ENCODE measurements at places on chromosomes 12 and 14.

GRCh38 chr12:122094735-122095631 lies 16.4 kb downstream of the MLXIP start:
- no peak for DNase-seq

GRCh38 chr12:111211910-111212757 lies 156.8 kb downstream of the PHETA1 start:
- DNase-seq: no peak

DNA sequence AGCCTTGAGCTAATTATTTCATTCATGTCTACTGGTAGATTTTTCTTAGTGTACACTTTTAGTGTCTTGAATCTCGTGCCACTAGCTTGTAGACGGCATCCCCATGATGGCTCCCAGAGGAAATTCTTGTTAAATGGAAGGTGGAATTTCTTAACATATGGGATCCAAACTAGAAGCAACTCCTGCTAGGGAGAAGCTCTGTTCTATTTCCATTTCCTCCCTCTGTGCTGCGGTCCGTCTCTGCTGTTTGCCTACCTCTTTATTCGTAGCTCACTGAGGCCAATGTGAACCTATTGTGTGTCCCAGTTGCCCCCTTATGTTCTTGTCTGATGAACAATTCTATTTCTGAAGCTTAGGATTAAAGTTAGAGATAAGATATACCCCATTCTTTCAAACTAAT lies 588 bp downstream of the PIK3C2G start:
- no peak for DNase-seq

- DNase-seq: no peak
These were observed 23.3 kb upstream of the AMIGO2 start for GRCh38 chr12:47102845-47103651.

- no peak for DNase-seq
These were observed 55.7 kb upstream of the PLXNC1 start for GRCh38 chr12:94092516-94093241.

- no peak for DNase-seq
These were observed 39.2 kb upstream of the AMN1 start for GRCh38 chr12:31768046-31768445.

DNA sequence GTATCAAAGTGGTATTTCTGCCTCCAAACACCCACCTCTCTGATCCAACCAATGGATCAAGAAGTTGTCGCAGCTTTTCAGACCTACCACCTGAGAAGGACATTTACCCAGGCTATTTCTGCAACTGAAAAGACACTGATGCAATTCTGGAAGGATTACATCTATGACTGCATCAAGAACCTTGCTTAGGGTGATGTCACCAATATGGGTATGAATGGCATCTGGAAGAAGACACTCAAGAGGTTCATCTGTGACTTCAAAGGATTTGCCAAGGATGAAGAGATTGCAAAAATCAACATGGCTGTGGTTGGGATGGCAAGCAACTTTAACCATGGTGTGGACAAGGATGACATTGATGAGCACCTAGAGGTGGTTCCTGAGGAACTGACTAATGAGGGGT lies 154.2 kb downstream of the PCNX1 start:
- no peak for DNase-seq

GRCh38 chr12:48969833-48970701 lies 1.5 kb downstream of the WNT10B start:
- DNase-seq: no peak

GRCh38 chr12:460261-461230 lies 807 bp downstream of the B4GALNT3 start:
- no peak for DNase-seq

DNA sequence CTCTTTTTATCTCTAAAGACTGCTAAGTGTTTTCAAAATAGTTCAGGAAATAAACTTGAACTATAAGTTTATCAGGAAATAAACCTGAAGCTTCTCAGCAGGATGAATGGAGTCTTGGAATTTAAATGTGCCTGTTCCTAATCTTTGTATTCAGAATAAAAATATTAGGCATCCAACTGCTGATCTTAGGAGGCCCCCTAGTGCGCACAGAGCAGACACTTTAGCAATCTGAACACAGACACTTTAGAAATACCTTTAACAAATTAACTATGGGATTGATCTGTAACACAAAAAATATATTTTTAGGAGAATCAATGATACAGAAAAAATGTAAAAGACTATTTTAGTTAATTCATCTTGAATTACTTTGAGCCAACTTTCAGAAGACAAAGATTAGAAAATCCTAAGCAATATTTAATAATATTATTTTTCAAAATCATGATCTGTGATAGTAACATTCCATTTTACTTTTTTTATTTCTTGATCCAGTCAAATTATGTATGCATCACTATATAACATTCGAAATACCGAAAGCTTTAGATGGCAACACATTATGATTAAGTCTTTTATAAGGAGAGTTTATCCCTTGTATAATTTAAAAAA lies 80.9 kb downstream of the SLC41A2 start:
- DNase-seq: no peak

Data from GF-D8 (cell line).